ENCODE measurements at places on chromosomes 2 and 18.

- no peak for DNase-seq
Observed at GRCh38 chr2:217993817-217994463, 8.9 kb downstream of the TNS1 start.

DNA sequence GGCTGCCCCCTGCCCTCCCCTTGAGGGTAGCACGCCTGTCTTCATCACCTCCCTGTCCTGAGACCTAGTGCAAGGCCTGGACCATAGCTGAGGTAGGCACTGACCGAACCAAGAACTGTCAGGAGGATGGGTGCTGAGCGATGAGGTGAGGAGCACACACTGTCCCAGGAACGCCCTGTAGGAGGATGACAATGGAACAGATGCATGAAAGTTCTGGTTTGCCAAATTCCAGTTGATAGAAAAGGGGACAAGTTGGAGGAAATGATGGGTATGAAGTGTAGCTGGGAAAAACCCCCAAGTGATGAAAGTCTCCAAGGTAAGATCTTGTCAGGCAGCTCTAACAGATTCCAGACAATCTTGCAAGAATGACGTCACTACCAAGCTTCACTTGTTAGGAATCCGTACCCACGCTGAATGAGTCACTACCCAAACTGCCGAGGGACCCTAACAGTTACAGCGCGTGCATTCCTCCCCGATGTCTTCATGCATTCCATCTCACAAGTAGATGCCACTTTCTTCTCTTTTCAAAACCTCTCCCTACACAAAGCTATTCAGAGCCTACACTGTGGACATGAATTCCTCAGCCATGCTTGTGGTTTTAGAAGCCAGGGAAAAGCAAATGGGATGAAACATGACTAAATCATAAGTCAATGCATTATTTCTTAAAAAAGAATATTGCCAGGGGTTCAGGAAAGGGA lies 27.6 kb downstream of the MRPL33 start:
- DNase-seq: no peak

DNA sequence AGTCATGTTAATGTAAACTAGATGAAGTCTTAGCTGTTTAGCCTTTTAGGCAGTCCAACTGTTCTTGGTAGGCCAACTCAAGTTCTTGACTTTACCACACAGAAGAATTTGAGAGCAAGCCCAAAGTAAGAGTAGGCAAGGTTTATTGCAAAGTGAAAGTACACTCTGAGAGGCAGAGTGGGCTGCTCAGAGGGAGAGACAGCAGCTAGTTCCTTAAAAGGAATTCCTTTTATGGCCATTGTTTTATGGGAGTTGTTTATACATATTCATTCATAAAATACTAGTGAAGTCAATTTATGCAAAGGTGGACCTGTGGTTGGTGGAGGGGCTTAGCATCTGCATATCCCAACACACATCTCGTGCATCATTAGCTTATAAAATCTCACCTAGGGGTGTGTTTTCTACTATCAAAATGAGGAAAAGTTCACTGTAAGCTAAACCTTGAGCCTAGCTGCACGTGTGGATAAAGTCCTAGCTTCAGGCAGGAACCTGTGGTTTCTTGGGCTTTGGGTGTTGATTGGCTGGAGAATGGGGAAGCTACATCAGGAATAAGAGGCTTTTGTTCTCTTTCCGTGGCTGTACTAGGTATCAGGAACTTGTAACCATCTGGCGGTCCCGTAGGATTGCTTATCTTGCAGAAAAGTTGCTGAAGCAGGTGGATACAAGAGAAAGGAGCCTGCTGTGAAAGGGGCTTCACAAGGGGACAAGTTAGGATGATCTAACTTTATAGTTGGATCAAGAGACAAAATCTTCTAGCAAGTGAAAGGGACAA lies 110.4 kb upstream of the GULP1 start:
- DNase-seq: no peak

- DNase-seq: no peak
Observed at GRCh38 chr2:232362174-232362900, 16.2 kb upstream of the ALPP start.

DNA sequence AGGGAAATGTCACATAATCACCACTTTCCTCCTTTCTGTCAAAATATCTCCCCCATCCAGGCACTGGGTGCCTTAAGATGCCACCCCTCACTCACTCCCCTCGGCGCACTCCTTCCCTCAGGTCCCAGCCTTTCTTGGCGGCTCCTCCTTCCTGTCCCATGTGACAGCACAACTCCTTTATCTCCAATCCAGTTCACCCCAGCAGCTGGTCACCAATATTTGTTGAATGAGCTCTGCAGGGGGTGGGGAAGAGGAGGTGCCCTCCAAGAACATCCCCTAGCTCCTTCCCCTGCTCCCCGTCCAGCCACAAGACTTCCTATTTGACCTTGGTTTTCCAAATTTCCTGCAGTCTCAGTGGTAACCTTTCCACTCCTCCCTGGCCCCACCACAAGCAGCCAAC lies 31.6 kb upstream of the ID2 start:
- DNase-seq: no peak

DNA sequence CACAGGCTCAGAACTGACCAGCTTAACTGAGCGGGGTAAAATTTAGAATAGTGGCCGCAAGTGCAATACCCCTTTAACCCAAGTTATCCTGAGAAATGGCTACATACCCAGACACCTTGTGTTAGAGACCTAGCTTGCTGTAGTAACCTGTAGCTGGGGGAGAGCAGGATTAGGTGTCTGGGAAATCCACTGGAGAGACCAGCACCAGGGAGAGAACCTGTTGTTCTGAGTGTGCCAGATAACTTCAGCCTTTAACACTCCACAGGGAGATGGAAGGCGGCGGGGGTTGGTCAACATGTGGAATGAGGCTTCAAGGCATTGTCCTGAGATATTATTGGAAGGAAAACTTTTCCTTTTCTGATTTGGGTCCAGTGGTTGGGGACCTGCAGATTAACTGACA lies 356.0 kb downstream of the PTPRM start:
- no peak for DNase-seq

DNA sequence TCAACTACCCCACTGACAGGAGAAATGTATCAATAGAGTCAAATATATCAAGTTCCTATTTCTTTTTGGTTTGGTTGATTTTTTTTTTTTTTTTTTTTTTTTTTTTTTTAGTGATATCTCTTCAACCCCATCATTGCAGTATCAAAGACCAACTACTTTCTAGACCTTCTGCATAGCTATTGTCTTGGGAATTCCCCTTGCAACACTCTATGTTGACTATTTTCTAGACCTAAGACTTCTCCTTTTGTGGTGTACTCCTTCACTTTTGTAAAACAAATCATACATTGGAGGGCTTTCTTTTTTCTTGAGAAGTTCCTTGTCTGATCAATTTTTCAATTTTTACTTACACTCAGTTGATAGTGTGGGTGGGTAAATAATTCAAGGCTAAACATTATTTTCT lies 46.5 kb upstream of the NR4A2 start:
- no peak for DNase-seq

DNA sequence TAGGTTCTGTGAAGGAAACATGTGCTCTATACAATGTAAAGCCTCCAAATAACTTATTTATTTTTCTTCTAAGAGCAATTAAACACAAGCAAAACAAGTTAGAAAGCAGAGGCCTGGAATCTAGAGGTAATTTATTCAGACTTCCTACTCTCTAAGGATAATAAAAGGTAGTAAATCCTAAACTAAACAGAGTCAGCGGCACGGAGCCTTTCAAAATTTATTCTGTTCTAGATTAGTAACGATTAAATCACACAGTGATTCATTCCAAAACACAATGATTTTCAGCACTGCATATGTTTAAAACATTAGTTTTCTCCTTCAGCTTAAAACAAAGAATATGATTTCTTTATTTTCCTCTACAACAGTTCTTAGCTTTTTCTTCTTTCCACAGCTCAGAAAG lies 160.9 kb downstream of the FBXO15 start:
- no peak for DNase-seq

DNA sequence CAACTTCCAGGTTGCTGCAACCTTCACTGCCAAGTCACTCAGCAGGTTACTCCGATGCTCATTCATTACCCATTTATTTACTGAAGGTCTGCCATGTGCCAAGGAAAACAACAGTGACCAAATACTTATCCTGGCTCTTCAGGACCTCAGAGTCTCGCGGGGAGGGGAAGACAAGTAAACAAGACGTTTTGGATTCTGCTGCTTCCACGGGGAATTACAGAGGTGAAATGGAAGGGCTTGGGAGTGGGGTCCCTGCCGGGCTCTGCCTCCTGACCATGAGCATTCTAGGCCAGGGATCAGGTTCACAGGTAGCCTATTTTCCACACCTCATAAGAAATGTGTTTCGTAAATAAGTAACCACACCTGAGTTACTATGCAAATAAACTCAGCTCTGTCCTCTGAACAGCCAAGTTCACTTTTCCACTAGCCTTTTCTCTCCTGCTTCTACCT lies 68.1 kb downstream of the CLHC1 start:
- no peak for DNase-seq

DNA sequence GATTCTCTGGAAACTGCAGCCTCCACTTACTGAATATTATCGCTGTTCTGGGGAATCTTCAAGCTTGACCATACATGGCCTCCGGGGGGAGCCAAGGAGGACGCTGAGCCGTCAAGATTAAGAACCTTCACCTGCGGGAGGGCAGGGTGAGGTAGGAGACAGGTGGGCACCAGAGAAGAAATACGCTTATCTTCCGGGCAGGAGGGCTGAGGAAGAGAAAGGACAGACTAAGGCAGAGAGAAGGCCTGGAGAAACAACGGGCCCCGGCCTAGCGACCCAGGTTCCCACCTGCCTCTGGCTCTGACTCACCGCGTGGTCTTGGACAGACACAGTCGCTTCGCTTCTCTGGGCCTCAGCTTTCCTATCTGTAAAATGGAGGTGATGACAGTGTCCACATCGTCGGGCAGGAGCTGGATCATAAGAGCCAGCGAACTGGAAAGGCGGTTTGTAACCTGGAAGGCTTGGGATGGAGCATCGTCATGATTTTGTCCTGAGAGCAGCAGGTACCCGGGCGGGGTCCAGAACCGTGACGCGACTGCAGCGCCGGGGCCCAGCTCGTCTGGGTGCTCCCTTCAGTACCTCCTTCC lies 659 bp downstream of the ZNF142 start:
- no peak for DNase-seq

- no peak for DNase-seq
Observed at GRCh38 chr2:72001937-72002690, 145.5 kb downstream of the CYP26B1 start.

GRCh38 chr2:125405816-125406215 lies 1250.1 kb upstream of the GYPC start:
- DNase-seq: no peak

DNA sequence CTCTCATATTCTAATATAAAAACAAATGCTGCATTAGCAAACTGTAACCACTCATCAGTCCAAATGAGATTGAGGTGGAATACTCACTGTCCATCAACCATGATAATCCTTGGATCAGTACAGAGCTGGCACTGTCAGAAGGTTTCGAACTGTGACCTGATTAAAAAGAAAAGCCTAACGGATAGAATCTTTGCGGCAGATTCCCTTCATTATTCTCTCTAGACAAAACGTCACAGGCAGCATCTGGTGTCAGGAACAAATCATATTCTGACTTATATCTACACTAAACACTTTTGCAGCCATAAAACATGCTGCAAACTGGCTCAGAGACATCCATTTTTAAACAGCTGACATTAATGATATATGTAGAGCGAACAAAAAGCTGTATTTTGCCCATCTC lies 677.7 kb upstream of the NXPH2 start:
- no peak for DNase-seq

DNA sequence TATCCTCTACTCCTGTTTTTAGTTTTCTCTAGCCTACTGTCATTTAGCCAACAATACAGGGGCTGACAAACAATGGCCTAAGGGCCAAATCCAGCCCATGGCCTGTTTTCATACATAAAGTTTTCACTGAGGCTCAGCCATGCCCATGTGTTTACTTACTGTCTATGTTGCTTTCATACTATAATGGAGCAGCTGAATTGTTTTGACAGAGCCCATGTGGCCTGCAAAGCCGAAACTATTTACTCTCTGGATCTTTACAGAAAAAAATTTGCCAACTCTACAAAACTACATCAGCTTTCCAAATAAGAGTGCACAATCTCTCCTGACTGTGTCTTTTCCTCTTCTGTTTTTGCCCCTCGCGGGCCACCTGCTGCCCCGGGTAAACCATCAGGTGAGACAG lies 24.0 kb downstream of the LGALSL start:
- no peak for DNase-seq

GRCh38 chr2:54977149-54977548 lies 73.1 kb downstream of the RTN4 start:
- no peak for DNase-seq

DNA sequence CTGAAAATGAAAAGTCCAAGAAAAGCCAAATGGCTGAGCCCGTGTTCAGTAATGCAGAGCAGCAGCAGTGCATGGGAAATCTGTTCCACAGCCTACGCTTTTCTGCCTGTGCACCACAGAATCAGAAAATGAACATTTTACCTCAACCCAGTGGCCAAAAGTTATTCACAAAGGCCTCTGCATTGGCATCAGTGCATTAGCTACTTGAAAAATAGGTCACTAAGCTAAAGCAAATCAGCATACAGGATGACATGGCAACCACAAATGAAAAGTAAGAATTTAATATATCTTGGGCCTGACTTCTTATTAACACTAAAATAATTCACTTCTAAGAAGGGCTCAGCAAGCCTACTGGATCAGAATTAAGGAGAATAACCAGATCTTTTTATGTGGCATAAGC lies 1145.3 kb upstream of the CHAC2 start:
- no peak for DNase-seq

- DNase-seq: no peak
Observed at GRCh38 chr2:219509780-219510511, 4.3 kb upstream of the ASIC4 start.

GRCh38 chr2:85611217-85611704 lies 605 bp downstream of the C2orf68 start:
- DNase-seq: no peak

- DNase-seq: no peak
Observed at GRCh38 chr2:158047156-158047611, 54.5 kb upstream of the UPP2 start.

DNA sequence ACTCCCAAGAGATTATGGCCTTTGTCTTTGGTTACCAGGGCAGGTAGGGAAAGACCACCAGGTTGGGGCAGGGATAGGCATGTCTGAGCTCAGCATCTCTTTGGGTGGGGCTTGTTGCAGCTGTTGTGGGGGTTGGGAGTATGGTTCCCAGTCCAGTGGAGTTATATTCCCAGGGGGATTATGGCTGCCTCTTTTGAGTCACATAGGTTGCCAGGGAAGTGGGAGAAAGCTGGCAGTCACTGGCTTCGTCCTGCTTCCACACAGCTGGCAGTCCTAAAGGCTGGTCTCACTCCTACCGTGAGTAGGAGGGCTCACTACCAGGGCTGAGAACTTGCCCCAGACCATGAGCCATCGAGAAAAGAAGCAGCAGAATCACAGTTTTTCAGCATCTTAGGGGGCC lies 79.1 kb downstream of the LYPD6 start:
- no peak for DNase-seq

- DNase-seq: no peak
Observed at GRCh38 chr18:63316612-63317555, 2.7 kb downstream of the BCL2 start.

GRCh38 chr2:172100935-172101820 lies 1.5 kb downstream of the DLX2 start:
- DNase-seq: no peak
